NCI-H345 (cell line): ENCODE measurements at places on chromosomes 7 and 10.

- no peak for DNase-seq
Measured at GRCh38 chr10:98608411-98608810, 161.7 kb upstream of the HPS1 start.

DNA sequence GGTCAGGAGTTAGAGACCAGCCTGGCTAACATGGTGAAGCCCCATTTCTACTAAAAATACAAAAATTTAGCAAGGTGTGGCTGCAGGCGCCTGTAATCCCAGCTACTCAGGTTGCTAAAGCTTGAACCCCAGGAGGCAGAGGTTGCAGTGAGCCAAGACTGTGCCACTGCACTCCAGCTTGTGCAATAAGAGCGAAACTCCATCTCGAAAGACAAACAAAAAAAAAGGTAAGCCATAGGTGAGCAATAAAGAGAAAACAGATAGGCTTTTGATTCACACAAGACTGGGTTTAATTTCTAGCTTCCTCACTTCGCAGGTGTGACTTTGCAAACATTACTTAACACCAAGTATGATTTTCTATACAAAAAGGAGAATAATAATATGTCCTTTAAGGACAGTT lies 72.3 kb upstream of the ACBD5 start:
- DNase-seq = no peak

DNA sequence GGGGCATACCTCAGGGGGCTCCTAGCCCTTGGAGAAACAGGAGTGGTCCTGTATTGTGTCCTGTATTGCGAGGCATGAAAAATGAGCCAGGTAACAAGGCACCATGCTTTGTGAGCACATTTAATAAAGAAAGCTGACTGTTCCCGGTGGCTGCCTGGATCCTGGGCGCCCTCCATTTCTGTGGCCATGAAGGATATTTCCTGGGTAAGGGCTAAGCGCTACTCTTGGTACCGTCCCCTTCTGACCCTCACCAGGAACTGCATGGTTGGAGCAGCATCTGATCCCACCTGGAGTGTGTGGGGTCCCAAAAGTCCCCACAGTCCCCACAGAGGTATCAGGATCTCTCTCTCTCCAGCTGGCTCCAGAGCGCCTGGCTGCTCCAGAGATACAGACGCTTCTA lies 139.5 kb downstream of the MAPK8 start:
- DNase-seq = no peak

DNA sequence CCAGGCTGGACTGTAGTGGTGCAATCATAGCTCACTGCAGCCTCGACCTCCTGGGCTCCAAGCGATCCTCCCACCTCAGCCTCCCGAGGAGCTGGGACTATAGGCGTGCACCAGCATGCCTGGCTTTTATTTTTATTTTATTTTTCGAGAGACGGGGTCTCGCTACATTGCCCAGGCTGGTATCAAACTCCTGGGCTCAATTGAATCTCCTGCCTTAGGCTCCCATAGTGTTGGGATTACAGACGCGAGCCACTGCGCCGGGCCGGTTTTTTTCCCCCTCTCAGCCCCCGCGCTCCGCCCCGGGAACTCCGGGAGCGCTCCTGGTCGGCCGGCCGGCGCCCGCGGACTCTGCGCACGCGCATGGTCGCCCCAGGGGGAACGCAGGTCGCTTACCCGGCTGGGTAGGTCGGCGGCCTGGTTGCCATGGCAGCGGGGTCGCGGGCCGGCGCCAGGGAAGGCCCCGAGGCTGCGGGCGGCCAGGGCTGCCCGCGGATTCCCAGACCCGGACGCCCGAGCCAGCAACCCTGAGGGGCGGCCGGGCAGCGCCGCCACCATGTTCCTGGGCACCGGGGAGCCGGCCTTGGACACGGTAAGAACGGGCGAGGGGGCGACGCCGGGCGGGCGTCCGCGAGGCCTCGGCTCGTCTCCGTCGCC lies at the start of gene IQCE:
TSS of gene IQCE (plus strand) at position 351 of the 654 bp plus-strand sequence. CDS start at position 554, 203 bp downstream.
- peak; percentile 84 for DNase-seq

DNA sequence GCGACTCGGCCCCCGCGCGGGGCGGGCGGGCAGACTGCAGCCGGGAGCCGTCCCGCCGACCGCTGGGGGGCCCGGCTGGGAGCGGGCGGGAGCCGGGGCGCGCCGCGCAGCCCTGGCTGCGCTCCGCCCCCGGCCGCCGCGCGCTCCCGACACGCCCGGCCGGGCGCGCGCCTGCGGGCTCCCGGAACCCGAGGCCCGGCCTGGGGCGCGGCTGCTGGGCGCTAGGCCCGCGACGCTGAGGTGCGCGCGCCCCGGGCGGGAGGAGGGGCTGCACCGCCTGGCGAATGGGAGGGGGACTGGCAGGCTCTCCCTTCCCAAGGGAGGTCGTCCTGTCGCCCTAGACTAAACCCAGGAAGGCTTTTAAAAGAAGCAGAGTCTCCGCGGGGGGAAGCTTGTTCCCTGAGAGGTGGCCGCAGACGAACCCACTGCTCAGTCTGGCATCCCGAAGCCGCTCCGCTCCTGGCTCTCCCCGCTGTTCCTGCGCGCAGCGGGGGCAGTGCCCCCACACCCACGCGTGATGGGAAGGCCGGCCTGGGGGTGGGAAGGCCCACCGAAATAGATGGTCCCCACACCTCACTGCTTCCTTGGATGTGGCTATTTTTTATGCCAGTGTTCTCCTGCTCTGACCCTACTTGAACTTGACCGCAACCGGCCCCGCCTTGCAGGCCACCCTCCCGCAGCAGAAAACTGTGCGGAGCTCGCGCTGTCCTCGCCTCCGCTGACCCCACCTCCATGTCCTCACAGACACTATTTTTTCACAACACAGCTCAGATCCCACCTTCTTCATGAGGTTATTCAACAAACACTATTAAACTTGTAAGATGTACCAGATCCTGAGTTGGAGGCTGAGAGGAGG lies at the start of gene VOPP1:
TSS of gene VOPP1 (minus strand) at position 125 of the 856 bp plus-strand sequence. CDS start 178 bp downstream, outside the sequence.
- peak; percentile 90 for DNase-seq

DNA sequence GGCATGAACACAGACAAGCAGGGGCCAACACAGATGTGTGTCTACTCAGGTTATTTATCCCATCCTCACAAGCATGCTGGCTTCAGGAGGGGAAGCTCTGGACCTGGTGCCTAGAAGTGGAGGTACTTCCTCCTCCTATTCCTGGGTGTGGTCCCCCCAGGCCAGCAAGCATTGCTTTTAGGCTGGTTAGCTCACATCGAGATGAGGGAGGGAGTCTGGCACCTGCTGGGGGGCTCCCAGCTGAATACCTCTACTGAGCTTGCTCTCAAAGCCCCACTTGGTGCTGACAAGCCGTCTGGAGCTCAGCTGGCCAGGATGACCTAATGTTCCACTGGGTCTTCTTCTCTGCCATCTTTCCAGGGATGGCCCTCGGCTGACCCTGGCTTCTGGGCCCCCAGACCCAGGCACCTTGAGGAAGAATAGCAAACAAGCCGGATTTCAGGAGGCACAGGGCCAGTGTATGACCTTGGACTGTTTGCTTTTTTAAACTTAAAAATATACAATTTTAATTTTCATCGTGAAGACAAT lies 26.8 kb downstream of the FAM241B start:
- no peak for DNase-seq

- no peak for DNase-seq
Measured at GRCh38 chr7:22801912-22802311, 20.7 kb downstream of the TOMM7 start.

DNA sequence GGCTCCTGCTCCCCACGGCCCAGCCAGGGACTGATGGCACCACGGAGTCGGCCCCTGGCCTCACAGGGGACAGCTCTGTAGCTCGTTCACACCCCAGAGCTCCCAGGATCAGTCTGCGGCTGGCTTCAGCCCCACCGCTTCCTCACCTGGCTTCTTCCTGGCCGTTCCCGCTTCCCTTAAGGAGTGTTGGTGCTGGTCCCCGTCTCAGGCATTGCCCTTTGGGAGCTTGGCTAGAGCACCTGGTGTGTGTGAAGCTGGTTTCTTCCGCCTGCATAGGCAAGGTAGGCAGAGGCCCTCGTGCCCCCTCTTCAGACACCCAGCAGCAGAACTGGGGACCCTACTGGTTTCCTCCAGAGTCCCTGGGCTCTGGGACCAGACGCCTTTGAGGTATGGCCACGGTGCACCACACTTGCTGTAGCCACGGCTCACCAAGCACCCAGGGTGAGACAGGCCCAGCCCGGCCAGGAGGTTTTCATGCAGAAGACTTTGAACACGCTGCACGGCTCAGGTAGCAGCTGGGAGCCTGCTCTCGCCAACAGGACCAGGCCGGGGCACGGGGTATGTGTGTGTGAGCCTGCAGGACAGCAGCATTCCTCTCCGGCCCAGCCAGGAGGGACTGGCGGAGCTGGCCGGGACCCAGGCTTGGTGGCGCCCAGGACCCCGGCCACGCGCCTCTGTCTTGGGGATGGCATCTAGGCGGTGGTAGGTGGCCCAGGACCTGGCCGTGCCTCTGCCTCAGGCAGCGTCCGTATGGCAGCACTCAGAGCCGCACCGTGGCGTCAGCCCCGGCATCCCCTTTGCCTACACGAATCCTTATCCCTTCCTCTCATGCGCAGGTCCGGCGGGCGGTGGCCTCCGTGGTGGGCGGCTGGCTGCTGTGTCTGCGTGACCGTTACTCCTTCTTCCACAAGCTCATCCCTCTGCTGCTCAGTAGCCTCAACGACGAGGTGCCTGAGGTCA lies 13.2 kb upstream of the PRKAR1B start:
- no peak for DNase-seq

DNA sequence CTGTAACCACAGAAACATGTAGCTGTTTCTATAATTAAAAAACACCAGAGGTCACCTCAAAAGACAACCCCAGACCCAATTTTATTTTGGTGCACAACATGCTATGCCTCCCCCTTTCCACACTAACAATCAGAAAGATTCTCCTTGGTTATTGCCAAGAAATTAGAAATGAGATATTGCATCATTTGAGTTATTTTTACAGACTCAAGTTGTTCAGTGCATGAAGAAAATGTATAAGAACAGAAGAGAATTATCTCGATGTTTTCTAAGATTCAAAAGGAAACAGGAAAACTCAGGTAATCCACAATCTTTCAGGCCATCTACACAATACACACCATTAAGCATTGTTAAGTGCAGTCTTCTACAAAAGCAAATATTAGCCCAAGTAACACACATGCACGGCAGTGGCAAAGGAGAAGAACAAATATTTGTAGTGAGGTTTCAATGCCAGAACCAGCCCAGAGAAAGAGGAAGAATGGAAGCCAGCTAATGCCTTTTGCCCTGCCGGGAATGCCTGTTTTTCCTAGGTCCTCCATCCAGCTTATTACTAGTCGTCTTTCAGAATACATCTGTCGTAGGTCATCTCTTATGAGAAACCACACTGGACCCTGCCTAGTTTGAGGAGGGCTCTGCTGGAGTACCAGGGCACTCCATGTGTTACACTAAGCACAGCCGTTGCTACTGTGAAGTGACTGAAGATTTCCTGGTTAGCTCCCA lies 67.6 kb upstream of the C1GALT1 start:
- peak; percentile 60 for DNase-seq

DNA sequence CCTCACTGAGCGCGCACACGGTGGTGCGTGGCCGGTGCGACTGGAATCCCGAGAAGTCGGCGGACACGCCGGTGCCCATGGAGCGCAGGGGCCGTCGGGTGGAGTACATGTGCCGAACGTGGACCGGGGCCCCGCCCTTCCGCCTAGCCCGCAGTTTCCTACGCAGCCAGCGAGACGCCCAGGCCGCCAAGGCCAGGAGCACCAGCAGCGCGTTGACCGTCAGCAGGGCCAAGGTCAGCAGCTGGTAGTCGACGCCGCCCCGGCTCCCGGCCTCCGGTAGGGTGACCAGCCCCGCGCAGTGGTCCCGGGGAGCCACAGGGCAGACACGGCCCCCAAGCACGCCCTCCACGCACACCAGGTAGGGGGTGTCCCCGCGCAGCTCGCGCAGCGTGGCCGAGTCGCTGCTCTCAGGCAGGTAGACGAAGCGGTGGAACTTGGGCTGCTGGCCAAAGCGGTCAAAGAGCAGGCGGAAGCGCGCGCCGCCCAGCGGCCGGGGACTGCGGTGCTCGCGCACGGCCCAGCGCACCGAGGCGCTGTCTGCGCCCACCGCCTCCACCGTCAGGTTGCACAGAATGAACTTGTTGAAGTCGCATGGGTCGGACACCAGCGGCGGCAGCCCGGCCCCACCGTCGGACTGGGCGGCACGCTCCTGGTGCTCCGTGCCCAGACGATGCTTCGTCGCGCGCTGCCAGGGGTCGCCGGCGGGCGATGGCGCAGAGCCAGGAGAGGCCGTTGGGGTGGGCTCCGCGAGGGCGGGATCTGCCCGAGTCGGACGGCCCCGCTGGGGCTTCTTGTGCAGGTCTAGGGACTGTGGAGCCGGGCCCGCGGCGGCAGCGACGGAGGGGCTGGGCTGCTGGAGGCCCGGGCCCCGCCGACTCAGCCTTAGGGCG lies 2.2 kb downstream of the TRIL start:
- peak; percentile 71 for DNase-seq

DNA sequence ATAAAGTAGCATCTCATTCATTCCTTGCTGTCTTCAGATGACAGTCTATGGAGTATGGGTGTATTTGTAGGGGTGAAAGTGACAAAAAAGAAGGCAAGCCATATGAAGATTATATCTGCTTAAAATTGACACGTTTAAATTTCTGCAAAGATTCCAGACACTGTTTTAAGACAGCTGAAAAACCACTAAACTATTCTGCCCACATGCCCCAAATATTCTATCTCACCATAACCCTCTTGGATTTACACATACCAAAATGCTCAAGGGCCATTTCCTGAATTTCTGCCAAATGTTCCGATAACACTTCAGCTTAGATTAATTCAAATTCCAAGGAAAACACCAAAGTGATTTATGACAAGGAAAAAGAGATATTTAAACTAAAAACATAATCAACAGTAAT lies 99.9 kb upstream of the IL6 start:
- no peak for DNase-seq

- peak; percentile 55 for DNase-seq
Measured at GRCh38 chr7:132298790-132299189, 277.5 kb downstream of the PLXNA4 start.

DNA sequence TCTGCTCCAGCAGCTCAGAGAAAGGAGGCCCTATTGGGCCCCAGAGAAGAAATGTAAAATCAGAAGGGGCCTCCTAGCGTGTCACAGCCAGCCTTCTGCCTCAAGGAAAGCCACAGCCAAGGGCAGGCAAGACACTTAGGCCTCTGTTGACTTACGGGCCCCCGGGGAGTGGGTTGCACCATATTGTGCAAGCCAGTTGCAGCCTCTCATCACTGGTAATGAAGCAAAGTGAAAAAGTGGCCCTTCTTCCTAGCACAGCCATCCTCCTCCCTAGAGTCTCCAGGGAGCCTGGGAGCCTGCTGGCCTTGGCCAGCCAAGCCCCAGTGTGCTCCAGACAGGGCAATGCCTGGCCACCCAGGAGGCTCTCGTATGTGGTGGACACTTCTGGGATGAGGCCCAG lies 56.2 kb upstream of the GDF10 start:
- no peak for DNase-seq
